ENCODE measurements at places on chromosomes 5 and 9.

GRCh38 chr9:133584559-133585476 lies 24.4 kb downstream of the FAM163B start:
- DNase-seq: peak; percentile 48

- DNase-seq: peak; percentile 25
Observed at GRCh38 chr9:26725573-26725972, 167.0 kb downstream of the CAAP1 start.

DNA sequence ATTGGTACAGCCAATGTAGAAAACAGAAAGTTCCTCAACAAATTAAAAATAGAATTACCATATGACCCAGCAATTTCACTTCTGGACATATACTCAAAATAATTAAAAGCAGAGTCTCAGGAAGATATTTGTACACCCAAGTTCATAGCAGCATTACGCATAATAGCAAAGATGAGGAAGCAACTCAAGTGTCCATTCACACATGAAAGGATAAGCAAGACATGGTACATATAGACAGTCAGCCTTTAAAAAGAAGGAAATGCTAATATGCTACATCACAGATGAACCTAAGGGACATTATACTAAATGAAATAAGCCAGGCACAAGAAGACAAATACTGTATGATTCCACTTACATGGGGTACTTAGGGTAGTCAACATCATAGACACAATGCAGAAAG lies 76.7 kb downstream of the ANXA2R start:
- no peak for DNase-seq

- DNase-seq: no peak
Observed at GRCh38 chr9:89531766-89532165, 33.9 kb upstream of the SEMA4D start.

GRCh38 chr9:87119328-87119881 lies 172.1 kb upstream of the GAS1 start:
- DNase-seq: peak; percentile 90

GRCh38 chr5:107618242-107618641 lies 52.5 kb downstream of the EFNA5 start:
- DNase-seq: no peak

- DNase-seq: no peak
Observed at GRCh38 chr5:170483701-170484458, 19.9 kb upstream of the KCNIP1 start.

DNA sequence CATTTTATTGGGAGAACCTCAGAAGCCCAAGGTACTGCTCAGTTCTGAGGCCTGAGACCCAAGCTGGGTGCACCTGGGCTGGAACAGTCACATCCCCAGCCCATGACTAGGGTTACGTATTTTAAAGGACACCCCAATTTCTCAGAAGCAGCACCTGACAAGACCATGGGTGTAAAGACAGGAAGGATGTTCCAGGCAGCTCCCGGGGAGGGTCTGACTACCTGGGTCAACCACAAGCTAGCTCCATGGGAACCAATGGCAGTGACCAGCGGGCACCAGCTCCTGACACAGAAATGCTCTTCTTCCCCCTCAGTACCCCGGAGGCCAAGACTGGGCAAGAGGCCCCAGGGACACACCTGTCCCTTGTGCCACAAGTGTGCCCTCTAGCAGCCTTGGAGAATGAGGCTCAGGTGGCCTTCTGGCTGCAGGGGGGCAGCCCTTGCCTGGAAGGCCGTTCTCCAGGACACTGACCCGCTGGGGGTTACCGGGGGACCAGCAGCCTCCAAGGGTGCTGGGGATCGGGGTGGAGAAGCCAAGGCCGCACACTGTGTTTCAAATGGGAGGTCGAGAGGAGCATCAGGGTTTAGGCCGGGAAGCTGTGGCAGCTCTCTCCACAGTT lies 52.6 kb downstream of the IPPK start:
- DNase-seq: no peak

- DNase-seq: no peak
Observed at GRCh38 chr5:139816566-139816965, 21.0 kb downstream of the PSD2 start.
